ENCODE measurements at places on chromosomes 5 and 9. TPM values are rescaled to one million over a fixed set of nuclear protein-coding genes. Genes with fewer than 3 reads are reported as not detected.

DNA sequence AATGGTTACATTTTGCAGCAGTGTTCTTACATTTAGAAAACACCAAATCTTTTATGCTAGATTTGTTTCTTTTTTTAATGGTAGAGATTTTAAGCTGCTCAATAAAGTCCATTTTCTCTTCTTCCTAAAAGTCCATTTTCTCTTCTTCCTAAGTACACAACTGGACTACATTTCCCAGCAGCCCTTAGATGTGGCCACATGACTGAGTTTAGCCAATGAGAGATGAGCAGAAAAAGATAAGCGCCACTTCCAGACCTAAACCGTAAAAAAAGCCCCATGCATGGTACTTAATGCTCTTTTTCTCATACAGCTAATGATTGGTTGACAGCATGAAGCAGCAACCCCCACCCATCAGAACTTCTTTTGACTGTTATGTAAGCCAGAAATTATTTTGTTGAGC, 206.7 kb downstream of the FAM114A2 start:
- no peaks in the 10 kb centered on the region for H3K27me3 ChIP-seq
- no peaks in the 10 kb centered on the region for H3K36me3 ChIP-seq
- no peaks in the 10 kb centered on the region for H3K4me1 ChIP-seq

Gene AMBP
- 3.3 TPM for total RNA-seq

DNA sequence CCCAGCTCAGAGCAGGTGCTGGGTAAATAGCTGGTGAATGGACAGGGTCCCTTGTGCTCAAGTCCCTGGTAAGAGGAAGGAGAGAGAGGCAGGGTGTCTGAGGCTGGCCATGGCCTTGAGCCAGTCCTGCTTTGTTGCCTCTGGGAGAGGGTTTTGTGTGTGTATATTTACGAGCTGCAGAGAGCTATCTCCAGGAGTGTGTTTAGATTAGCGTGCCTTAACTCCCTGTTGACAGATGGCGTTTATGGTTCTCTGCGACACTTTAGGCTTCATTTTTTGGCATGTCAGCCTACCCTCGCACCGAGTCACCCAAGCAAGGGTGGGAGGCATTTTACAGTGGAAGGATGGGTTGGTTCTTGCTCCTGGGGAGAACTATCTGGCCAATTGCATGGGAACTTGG, 22.2 kb downstream of the HMCN2 start:
- peaks cover 20% of the 10 kb centered on the region for H3K4me1 ChIP-seq
- H3K27ac ChIP-seq, result no peak overlapping the region
- no peaks in the 10 kb centered on the region for H3K36me3 ChIP-seq
- H3K27me3 ChIP-seq, result peaks cover 54% of the 10 kb centered on the region
- DNase-seq, result no peak
- no peak overlapping the region for H3K4me3 ChIP-seq

GRCh38 chr5:17019324-17019723, 83.2 kb upstream of the MYO10 start:
- H3K36me3 ChIP-seq, result no peaks in the 10 kb centered on the region
- peaks cover 16% of the 10 kb centered on the region for H3K4me1 ChIP-seq
- H3K27me3 ChIP-seq, result no peaks in the 10 kb centered on the region

Gene QRFP
- not detected for total RNA-seq

GRCh38 chr9:70696694-70697335, 282.4 kb upstream of the KLF9 start:
- H3K4me1 ChIP-seq, result no peaks in the 10 kb centered on the region
- H3K36me3 ChIP-seq, result no peaks in the 10 kb centered on the region
- H3K4me3 ChIP-seq, result no peak overlapping the region
- DNase-seq, result no peak
- no peak overlapping the region for H3K27ac ChIP-seq

Gene ZNF454
- not detected for total RNA-seq

Gene CDH10
- not detected for total RNA-seq

Gene IFNA2
- total RNA-seq, result not detected

- DNase-seq, result peak; percentile 41
- H3K4me3 ChIP-seq, result no peak overlapping the region
- no peaks in the 10 kb centered on the region for H3K27me3 ChIP-seq
- H3K27ac ChIP-seq, result peak overlapping the region; percentile 32
- no peaks in the 10 kb centered on the region for H3K36me3 ChIP-seq
Measured at GRCh38 chr5:145681686-145682085, 153.5 kb downstream of the PRELID2 start.

DNA sequence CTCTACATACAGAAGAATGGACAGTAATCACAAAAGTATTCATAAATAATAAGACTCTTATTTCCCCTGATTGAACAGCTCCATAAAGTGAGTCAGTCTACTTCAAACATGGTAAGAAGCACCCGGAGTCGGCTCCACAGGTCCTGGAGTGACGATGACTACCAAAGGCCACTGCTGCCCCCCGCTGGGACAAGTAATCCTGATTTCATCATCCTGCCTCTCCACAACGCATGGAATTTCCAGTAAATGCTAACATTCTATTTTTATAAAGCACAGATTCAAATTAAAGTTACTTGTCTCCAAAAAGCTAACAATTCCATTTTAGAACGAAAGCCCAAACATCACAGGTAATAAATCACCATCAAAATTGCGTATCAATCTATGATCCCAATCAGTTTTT, 16.2 kb downstream of the ATPSCKMT start:
- H3K27me3 ChIP-seq, result no peaks in the 10 kb centered on the region
- no peaks in the 10 kb centered on the region for H3K4me1 ChIP-seq
- H3K4me3 ChIP-seq, result no peak overlapping the region
- peaks cover 83% of the 10 kb centered on the region for H3K36me3 ChIP-seq

- peaks cover 21% of the 10 kb centered on the region for H3K27me3 ChIP-seq
- no peaks in the 10 kb centered on the region for H3K36me3 ChIP-seq
- H3K27ac ChIP-seq, result no peak overlapping the region
- no peaks in the 10 kb centered on the region for H3K4me1 ChIP-seq
- no peak overlapping the region for H3K4me3 ChIP-seq
Measured at GRCh38 chr5:155285706-155286105, 272.2 kb downstream of the KIF4B start.

Gene DELE1
- 98.6 TPM for total RNA-seq

DNA sequence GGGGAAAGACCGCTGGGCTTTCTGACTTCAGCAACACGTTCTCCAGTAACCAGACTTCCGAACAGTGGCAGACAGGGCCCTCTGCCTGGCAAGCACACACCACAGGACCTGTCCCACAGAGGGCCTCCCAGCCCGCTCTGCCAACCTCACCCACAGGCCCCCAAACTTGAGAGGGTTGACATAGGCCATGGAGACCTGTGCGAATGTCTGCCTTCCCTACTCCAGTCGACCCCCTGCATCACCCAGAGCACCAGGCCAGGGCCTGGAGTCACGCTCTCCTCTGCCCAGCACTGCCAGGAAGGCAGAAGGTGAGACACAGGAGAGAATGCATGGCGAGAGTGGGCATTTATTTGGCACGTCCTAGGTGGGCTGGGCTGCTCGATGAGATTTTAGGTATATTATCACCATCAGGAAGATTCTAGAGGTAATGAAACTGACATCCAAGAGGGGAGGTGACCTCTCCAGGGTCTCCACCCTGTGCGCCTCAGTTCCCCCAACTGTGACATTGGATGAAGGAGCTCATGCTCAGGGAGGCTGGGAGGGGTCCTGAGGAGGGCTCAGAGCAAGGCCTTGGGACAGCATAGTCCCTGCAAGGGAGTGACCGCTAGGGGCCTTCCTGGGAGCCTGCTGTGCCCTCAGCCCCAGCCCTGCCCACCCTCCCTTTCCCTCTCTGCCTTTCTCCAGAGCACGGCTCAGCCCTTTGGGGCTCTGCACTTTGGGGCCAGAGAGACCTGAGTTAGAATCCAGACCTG, 54.9 kb downstream of the DUSP1 start:
- H3K36me3 ChIP-seq, result no peaks in the 10 kb centered on the region
- peaks cover 25% of the 10 kb centered on the region for H3K4me1 ChIP-seq
- peaks cover 6% of the 10 kb centered on the region for H3K27me3 ChIP-seq
- H3K4me3 ChIP-seq, result no peak overlapping the region
- peak overlapping the region; percentile 38 for H3K27ac ChIP-seq

- H3K4me1 ChIP-seq, result peaks cover 7% of the 10 kb centered on the region
- no peak overlapping the region for H3K4me3 ChIP-seq
- no peaks in the 10 kb centered on the region for H3K36me3 ChIP-seq
- DNase-seq, result no peak
Measured at GRCh38 chr5:150243590-150243989, 46.0 kb downstream of the CAMK2A start.

DNA sequence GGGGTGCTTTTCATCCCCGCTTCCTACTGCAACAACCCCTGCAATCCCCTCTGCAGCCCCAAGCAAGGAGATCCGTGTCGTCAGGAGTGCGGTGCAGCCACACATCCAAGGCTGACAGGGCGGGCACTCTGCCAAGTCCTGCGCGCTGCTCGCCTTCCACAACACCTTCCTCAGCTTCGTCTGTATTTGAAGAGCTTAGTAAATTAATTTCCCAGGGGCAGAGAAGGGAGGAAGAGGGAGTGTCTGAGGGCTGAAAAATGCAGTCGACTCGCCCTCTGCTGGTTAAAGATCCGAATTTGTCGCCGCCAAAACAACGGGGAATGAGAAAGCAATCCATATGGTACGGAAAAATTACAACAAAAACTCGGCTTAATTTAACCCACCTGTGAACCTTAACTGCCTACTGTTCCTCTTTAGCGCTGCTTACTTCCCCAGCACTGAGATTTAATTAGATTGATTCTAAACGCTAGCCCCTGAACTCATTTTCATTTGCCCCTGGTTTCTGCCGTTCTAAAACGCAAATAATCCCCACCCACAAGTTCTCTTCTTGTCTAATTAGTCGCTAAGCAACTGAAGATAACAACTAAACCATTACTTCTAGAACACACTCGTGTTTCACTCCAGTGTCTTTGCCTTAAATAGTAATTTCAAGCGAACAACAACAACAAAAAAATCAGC, 10.9 kb upstream of the PCDHB1 start:
- H3K4me3 ChIP-seq, result peak overlapping the region; percentile 39
- peak; percentile 68 for DNase-seq
- no peaks in the 10 kb centered on the region for H3K36me3 ChIP-seq
- peaks cover 3% of the 10 kb centered on the region for H3K27me3 ChIP-seq

DNA sequence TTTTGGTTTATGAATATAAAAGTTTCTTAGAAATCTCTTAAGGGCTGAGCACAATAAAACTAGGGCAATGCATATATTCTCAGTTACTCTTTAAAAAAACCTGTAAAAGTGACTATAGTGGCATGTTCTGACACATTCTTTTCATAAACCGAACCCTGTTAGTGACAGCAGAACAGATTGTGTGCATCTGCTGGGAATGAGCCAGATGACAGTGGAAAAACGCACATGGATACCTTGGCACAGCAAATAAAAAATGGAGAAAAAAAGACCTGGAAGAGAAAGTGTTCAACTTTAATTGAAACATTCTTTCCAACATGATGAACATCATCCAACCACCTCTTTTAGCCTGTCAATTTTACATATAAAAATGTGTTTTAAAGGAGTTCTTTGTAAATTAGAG, 12.7 kb downstream of the MEF2C start:
- H3K27me3 ChIP-seq, result no peaks in the 10 kb centered on the region
- H3K4me3 ChIP-seq, result no peak overlapping the region
- H3K4me1 ChIP-seq, result peaks cover 2% of the 10 kb centered on the region
- no peaks in the 10 kb centered on the region for H3K36me3 ChIP-seq

GRCh38 chr9:81317939-81318338, 371.4 kb downstream of the TLE1 start:
- H3K36me3 ChIP-seq, result no peaks in the 10 kb centered on the region
- no peaks in the 10 kb centered on the region for H3K27me3 ChIP-seq
- no peaks in the 10 kb centered on the region for H3K4me1 ChIP-seq
- no peak overlapping the region for H3K27ac ChIP-seq
- no peak overlapping the region for H3K4me3 ChIP-seq

DNA sequence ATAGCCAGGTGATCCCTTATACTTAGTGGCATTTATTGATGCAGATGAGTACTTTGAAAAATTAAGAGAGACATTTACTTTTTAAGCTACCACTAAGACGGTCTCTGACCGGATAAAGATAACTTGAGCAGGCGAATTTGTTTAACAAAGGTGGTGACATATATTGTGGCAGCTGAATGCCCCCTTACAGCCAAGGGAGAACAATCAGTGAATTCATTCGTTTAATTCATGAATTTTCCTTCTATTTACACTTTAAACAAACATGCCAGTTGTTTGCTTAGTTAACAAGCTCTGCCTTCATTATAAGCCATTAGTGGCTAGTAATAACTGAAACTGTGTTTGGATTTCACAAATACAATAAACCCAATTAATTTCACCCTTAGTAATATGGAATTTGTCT, 187.1 kb downstream of the AOPEP start:
- H3K4me3 ChIP-seq, result no peak overlapping the region
- H3K4me1 ChIP-seq, result peaks cover 58% of the 10 kb centered on the region
- DNase-seq, result no peak
- no peaks in the 10 kb centered on the region for H3K36me3 ChIP-seq

Gene ZNF608
- total RNA-seq, result 26.8 TPM

DNA sequence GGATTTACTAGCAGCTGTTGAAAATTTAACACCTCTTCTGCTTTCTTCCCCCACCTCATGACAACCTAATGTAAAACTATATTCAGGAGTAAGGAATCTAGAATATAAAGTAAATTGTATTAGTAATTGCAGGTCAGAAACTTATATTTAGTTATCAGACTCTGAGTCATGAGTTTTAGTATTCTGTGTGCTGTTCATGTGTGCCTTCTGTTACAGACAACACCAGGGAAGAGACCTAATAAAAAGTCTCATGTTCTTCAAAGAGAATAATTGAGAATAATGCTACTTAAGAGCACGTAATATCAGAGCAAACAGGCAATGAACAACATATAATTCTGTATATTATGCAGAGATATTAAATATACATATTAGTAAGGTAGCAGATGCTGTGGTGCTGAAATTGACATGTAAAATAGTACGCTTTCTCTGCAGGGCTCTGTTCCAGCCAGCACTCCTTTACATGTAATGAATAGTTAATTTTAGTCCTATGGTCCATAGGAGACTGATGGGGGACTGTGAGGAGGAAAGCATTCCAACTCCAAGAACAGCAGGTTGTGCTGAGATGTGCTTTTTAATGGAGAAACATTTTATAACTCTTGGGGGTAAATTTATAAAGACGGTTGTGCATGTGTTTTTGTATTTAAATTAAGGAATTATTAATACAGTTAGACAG, 106.4 kb downstream of the ZSWIM6 start:
- H3K36me3 ChIP-seq, result no peaks in the 10 kb centered on the region
- H3K4me3 ChIP-seq, result no peak overlapping the region
- no peak for DNase-seq
- no peaks in the 10 kb centered on the region for H3K27me3 ChIP-seq
- no peaks in the 10 kb centered on the region for H3K4me1 ChIP-seq
